ENCODE measurements at places on chromosomes 5 and 9. TPM values are rescaled to one million over a fixed set of nuclear protein-coding genes. Genes with fewer than 3 reads are reported as not detected.

The REEP2 gene
- 2.2 TPM for total RNA-seq

The CCDC180 gene
- 6.2 TPM for total RNA-seq

The GKAP1 gene
- total RNA-seq = 1.5 TPM

The IARS1 gene
- total RNA-seq = 491 TPM

DNA sequence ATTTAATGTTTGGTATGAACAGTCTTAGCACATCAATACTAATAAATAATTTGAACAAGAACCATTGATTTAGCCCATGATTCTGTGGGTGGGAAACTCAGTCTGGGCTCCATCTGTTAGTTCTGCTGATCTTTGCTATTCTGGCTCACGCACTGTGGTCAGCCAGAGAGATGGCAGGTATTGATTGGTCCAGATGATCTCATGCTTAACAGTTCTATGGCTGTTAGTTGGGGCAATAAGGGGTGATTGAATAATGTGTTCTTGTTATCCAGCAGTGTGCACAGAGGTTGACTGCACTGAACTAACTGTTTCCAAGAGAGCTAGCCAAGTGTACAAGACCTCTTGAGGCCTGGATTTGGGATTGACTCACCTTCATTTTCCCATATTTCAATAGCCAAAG lies 824.3 kb downstream of the SEMA5A start:
- H3K27me3 ChIP-seq = no peaks in the 10 kb centered on the region
- no peaks in the 10 kb centered on the region for H3K36me3 ChIP-seq
- no peak overlapping the region for H3K27ac ChIP-seq
- no peak overlapping the region for H3K4me3 ChIP-seq
- H3K4me1 ChIP-seq = no peaks in the 10 kb centered on the region
- no peak for DNase-seq

The PAPPA gene
- 86.9 TPM for total RNA-seq

The TRIM36 gene
- 0.36 TPM for total RNA-seq

DNA sequence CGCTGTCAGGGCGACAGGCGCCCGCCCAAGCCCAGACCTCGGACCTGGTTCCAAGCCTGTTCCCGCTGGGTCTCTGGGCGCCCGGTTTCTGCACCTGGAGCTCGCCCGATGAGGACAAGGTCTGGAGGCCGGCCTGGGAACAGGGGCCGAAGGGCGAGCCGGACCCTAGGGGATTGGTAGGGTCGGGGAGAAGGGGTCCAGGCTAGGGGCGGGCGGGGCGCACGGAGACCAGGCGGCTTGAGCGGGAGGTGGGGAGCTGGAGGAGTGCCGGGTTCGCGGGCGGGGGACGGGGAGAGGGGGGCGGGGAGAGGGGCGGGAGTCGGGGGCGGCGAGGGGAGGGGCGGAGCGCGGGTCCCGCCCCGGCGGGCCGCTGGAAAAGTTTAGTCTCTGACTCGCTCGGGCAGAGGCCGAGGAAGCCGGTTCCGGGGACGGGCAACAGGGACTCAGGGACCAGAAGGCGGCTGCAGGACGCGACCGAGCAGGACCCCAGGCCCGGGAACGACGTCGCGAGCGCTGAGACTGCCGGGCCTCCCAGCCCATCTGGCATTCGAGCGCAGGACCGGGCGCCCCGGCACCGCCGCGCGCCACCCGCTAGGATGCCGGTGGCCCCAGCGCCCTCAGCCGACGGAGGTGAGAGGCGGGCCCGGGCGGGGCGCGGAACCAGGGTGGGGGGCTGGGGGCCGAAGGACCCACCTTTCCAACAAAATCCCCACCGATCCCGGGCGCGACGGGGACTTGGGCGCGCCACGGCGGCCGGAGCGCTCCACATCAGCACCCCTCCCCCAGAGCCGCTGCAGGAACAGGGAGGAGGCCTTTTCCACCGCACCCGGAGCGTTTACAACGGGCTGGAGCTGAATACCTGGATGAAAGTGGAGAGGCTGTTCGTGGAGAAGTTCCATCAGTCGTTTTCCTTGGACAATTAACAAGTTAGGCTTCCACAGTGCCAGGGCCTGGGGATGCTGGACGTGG lies at the start of gene S1PR3:
Gene S1PR3, plus strand, starts transcription at position 403 of the 969 bp plus-strand sequence. CDS start 9,733 bp downstream, outside the sequence.
- H3K4me1 ChIP-seq = peaks cover 41% of the 10 kb centered on the region
- H3K4me3 ChIP-seq = peak within 1 kb of the TSS; percentile 84
- H3K27ac ChIP-seq = peak within 1 kb of the TSS; percentile 28
- peak; percentile 93 for DNase-seq
- no peaks in the 10 kb centered on the region for H3K27me3 ChIP-seq

The AGTPBP1 gene
- 14.4 TPM for total RNA-seq

DNA sequence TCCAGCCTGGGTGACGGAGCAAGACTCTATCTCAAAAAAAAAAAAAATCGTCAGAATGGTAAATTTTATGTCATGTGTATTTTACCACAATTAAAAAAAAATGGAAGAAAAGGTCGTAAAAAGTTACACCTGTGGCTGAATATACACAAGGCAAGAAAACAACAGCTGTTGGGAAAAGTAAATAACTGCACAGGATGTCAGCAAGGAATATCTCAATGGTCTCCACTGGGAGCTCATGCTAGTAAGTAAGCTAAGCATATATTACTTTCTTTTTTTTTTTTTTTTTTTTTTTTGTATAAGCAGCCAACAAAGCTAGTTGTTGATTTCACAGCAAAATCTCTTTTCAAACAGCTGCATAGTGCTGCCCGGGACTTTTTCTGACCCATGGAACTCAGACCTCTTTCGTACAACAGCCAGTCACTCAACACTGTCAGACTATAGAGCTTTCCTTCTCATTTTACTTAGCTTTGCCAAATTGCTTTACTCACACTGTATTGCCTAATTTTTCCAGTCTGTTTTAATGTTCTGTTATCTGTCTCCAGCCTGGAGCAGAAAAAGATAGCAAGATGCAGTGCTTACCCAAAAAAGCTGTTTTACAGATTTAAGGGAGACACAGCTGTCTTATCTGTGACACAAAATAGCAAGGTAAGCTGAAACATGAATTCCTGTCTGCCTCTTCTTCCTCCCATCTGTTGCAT lies 175.9 kb downstream of the ENC1 start:
- H3K4me1 ChIP-seq = no peaks in the 10 kb centered on the region
- DNase-seq = no peak
- no peaks in the 10 kb centered on the region for H3K36me3 ChIP-seq
- H3K27me3 ChIP-seq = peaks cover 7% of the 10 kb centered on the region
- no peak overlapping the region for H3K27ac ChIP-seq

DNA sequence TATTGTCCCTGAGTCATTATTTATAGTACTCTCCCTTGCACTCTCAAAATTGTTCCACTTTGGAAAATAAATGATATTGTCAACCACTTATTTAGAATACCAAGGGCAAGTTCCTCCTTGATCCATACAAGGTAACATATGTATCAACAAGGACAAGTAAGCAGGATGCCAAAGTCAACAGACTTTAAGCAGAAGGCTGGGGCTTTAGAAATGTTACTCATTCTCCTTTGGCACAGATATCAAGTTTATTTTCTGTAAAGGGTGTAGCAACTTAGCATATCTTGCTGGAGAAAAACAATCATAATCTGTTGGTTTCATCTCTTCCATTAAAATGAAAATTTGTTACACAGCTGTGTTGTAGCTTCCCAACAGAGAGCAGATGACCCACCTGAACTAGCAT lies 248.7 kb upstream of the SLC30A5 start:
- no peaks in the 10 kb centered on the region for H3K27me3 ChIP-seq
- no peak overlapping the region for H3K4me3 ChIP-seq
- no peak overlapping the region for H3K27ac ChIP-seq
- H3K4me1 ChIP-seq = no peaks in the 10 kb centered on the region
- no peaks in the 10 kb centered on the region for H3K36me3 ChIP-seq

- peak overlapping the region; percentile 72 for H3K27ac ChIP-seq
- peak; percentile 92 for DNase-seq
- no peaks in the 10 kb centered on the region for H3K27me3 ChIP-seq
- no peak overlapping the region for H3K4me3 ChIP-seq
- H3K4me1 ChIP-seq = peaks cover 67% of the 10 kb centered on the region
Observed at GRCh38 chr5:149422366-149423048, 43.4 kb upstream of the IL17B start.

DNA sequence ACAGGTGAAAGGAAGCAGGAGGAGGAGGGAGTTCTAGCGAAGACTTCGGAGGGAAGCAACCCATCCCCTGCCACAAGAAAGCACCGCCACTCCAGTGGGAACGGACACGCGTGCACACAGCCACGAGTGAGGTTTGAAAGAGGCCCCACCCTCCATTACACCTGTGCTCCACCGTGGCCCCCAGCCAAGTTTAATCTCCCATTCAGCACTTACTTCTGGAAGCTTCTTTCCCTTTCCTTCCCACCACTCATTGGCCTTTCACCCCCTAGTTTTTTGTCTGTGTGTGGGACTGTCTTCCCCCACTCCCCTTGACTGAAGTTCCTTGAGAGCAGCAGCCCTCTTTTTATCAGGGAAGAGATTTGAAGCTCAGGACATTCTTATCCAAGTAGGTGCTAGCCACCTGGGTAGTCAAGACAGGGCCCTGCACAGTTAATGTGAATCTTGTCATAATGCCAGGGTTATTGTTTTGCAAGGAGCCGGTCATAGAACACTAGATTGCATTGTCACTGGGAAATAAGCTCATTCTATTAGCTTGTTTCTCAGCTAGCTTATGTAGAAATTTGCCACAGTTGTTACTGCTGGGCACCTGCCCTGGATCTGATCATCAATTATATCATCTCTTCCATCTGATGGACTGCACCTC lies 256.0 kb downstream of the DOCK8 start:
- no peak overlapping the region for H3K27ac ChIP-seq
- H3K4me1 ChIP-seq = peaks cover 7% of the 10 kb centered on the region
- no peak for DNase-seq

DNA sequence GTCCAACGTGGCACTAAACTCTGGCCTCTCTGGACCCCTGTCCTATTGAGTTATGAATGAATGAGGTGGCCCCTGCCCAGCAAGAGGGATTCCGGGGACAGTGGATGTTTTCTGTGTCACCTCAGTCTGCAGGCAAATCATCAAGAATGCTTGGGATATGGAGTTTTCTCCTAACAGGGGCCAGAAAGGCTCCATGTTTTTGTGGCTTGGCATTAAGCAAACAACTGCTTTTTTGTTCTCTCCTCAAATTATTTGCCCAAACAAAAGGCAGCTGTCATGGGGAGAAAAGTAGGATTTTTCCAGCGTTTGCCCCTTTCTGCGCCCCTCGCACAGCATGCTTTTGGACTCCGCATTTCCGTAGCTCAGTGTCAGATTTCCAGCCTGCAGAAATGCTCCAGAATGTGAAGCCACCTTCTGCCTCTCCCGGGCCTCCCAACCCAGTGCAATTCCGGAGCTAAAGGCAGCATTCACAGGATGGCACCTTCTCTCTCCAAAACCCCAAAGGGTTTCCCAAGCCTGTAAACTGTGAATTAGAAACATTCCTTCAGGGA lies 553.3 kb downstream of the CCDC171 start:
- no peaks in the 10 kb centered on the region for H3K36me3 ChIP-seq
- H3K27me3 ChIP-seq = no peaks in the 10 kb centered on the region
- DNase-seq = no peak
- peaks cover under 1% of the 10 kb centered on the region for H3K4me1 ChIP-seq
- H3K27ac ChIP-seq = no peak overlapping the region

DNA sequence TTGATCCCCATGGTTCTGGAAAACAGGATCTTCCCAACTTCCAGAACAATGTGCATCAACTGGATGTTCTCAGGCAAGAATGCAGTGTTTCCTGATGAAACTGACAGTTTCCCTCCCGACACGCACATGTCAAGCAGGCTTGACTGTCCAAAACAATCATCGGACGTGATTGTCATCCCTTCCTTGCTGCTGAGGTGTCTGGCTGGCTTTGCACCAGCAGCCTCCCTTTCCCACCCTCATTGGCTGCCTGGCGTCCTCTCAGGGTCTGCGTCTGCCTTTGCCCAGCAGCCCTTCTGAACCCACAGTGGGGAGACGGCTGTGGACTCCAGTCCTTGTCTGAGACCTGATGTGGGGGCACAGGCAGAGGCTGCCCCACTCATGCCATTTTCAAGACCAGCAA lies 110.8 kb downstream of the MARCHF3 start:
- peaks cover 8% of the 10 kb centered on the region for H3K4me1 ChIP-seq
- H3K4me3 ChIP-seq = no peak overlapping the region

DNA sequence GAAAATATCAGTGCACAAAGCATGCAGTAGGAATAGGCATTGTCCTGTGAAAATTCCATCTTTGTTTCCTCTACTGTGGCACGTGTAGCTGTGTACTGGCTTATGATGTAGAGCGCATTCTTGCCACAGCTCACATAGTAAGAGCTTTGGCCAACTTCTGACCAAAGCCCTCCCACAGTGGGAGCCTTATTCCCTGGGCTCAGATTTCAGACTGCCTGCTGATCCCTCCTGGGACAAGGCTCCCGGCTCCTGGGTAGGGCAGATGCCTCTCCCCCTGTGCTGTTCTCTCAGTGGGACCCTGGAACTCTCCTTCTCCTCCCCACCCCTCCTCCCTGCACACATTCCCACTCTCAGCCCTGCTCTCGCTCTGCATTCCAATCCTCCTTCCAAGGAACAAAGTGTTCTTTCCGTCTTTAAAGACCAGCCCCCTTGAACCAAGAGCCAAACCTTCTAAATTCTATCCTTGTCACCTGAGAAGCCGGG lies 17.5 kb downstream of the LCP2 start:
- H3K4me3 ChIP-seq = no peak overlapping the region
- no peak overlapping the region for H3K27ac ChIP-seq
- no peaks in the 10 kb centered on the region for H3K36me3 ChIP-seq
- H3K4me1 ChIP-seq = no peaks in the 10 kb centered on the region

DNA sequence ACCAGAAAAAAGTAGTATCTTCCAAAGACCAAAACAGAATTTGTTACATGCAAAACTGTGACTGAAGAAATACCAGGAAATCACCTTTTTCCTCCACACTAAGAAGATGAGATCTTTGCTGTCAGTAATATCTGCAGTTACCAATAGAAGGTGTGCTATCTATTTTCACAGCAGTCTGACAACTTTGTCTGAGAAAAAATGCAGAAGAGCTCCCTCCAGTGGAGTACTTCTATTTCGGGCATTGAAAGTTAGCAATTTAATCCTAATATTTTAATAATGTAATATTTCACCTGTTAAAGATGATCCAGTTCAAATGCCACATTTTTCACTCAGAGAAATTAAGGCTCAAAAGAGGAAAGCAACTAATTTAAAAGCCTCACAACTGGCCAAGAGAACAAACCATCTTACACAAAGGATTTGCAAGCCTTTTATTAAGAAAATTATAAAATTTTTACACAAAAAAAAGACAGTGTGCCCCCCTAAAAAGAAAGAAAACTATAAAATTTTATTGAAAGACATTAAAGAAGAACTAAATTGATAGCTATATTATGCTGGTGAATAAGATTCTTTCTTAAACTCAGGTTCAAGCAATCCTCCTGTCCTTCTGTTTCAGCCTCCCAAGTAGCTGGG lies 50.6 kb downstream of the DEPDC1B start:
- H3K27me3 ChIP-seq = no peaks in the 10 kb centered on the region
- H3K4me3 ChIP-seq = no peak overlapping the region
- peaks cover 10% of the 10 kb centered on the region for H3K4me1 ChIP-seq
- no peak for DNase-seq
- no peak overlapping the region for H3K27ac ChIP-seq
- H3K36me3 ChIP-seq = no peaks in the 10 kb centered on the region

DNA sequence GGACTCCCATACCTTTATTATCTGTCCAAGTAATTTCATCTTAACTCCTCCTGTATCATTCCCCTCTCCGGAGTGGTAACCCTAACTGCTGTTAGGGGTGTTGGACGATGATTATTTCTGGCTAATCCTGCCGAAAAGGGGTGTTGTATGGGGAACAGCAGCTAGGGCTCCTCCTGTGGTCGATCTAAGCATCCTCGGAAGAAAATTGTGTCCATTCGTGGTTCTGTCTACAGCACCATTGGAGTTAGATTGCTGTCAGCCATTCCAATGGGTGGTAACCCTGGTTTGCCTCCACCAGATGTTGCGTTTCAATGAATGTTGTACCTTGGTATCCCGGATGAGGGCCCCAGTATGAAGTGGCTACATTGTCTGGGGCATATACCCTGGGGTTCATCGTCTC lies 35.6 kb upstream of the LMNB1 start:
- no peak for DNase-seq
- no peaks in the 10 kb centered on the region for H3K27me3 ChIP-seq
- no peaks in the 10 kb centered on the region for H3K36me3 ChIP-seq
- no peak overlapping the region for H3K4me3 ChIP-seq

The PDCD1LG2 gene
- 4.7 TPM for total RNA-seq
